Activated gamma-delta T cell treated with anti-CD3 and anti-CD28 coated beads, Interleukin-2, amount 50 U/mL, for 16 hours (primary cell): ENCODE measurements at places on chromosomes 16 and 17.

- no peak for DNase-seq
Observed at GRCh38 chr16:88995746-88996535, 18.9 kb upstream of the CBFA2T3 start.

DNA sequence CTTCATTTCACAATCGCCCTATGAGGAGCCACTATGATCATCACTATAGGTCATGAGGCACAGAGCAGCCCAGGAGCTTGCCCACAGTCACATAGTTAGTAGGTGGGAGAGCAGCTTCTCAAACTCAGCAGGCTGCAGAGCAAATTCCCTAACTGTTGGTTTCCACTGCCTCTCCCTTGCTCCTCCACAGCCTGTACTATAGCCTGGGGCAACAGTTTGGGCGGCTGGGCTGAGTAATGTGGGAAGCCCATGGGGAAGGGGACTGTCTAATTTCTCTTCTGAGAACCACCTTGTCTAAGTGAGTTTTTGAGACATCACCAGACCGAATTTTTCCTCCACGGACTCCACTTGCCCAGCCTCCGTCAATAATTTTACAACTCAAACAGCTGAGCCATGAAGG is 73.4 kb upstream of the GPR139 start:
- DNase-seq: no peak

DNA sequence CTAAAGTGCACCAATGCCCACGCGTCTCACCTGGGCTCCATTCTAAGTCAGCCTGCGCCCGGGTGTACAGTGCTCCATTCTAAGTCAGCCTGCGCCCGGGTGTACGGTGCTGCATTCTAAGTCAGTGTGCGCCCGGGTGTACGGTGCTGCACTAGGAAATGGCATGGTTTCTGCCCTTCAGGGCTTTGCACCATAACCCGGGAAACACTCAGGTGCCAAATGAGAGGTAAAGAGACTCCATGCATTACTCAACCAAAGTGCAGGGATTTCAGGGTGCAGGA is 29.2 kb upstream of the FASN start:
- DNase-seq: no peak

DNA sequence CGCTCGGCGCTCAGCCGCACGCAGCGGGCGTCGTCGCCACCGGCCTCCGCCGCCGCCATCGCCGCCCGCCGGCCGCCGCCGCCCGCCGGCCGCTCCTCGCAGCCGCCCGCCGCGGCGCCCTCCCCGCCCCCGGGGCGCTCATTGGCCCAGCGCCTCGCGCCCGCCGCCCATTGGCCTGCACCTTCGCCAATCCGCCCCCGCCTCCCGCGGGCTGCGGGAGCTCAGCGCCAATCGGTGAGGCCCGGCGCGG is at the start of gene PGP:
Gene PGP, minus strand, starts transcription at position 122 of the 250 bp plus-strand sequence. Its CDS starts 63 bp downstream, at position 59.
- DNase-seq: no peak

- DNase-seq: no peak
Observed at GRCh38 chr16:67459861-67460150, 21.2 kb downstream of the ATP6V0D1 start.

- no peak for DNase-seq
Observed at GRCh38 chr16:64468515-64469090, 653.3 kb downstream of the CDH11 start.

- DNase-seq: peak; percentile 39
Observed at GRCh38 chr17:82583720-82584234, 64.2 kb downstream of the FOXK2 start.

GRCh38 chr16:30748634-30749445 is 615 bp downstream of the PHKG2 start:
- DNase-seq: no peak

DNA sequence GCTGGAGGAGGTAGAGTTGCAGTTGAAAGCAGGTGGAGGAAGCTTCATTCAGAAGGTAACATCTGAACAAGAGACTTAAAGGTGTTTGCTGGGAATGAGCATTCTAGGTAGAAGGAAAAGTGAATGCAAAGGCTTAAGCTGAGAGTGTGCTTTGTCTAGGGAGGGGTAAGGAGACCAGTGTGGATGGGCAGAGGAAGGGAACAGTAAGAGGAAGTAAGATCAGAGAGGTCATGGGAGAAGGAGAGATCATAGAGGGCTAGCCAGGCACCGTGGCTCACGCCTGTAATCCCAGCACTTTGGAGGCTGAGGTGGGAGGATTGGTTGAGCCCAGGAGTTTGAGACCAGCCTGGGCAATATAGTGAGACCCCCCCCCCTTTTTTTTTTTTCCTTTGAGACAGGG is 3.3 kb downstream of the STX4 start:
- no peak for DNase-seq

GRCh38 chr16:64919929-64920607 is 201.8 kb downstream of the CDH11 start:
- DNase-seq: no peak

DNA sequence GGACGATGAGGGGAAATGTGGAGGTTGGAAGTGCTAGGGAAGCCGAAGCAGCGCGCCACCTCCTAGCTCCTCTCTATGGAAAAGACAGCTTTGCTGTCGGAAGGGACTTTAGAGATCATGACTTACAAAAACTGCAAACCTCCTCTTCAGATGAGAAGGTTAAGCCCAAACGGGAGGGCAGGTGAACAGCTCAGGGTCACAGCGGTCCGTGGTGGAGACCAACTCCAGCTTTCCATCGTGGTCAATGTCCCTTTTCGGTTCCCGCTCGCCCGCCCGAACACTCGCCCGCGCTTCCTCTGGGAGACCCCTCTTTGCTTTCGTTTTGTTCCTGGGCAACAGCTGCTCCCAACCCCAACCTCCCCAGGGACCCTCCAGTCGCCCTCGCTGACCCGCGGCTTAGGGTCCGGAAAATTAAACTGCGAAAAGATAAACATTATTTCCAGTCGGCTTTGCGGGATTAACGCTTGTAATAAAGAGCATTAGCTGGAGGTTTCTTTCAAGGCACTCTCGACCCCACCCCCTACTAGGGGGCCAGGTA is 7.7 kb downstream of the IRX6 start:
- no peak for DNase-seq

- DNase-seq: no peak
Observed at GRCh38 chr17:15917438-15918027, 27.4 kb upstream of the ADORA2B start.

GRCh38 chr17:50110591-50111349 is 15.6 kb downstream of the PDK2 start:
- no peak for DNase-seq

GRCh38 chr16:87453326-87453725 is 39.5 kb downstream of the ZCCHC14 start:
- DNase-seq: no peak

DNA sequence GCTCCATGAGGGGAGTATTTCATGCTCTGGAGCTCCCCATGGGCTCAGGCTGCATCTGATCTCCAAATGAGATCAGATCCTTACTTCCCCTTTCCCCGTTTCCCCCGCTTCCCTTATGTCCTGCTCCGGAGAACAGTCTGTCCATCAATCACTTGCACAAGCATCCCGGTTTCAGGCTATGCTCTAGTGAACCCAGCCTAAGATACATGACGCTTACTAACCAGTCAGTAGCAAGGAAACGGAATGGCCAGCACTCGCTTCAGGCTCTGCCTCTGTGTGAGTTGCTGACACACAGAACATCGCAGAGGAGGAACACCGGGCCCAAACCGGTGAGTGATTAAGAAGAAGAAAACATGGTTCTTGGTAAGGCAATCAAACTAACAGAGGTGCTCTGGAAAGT is 9.4 kb upstream of the ATP5MC1 start:
- DNase-seq: no peak

GRCh38 chr17:681738-682529 is 32.7 kb downstream of the VPS53 start:
- no peak for DNase-seq

DNA sequence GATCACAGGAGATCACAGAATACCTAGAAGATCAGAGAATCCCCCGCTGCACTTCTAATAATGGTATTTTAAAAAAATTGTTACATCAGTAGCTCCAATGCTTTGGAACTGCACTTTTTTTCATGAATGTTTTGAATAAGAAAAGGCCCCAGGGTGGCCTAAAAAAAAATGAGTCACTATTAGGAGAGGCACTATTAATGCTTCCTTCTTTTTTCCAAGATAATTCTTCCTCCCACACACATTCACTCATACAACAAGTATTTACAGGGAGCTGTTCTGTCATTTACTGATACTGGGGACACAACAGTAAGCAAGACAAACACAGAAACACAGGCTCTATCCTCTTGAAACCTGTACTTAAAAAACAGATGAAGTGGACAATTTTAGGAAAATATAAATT is 675 bp upstream of the PDZD9 start:
- DNase-seq: no peak

DNA sequence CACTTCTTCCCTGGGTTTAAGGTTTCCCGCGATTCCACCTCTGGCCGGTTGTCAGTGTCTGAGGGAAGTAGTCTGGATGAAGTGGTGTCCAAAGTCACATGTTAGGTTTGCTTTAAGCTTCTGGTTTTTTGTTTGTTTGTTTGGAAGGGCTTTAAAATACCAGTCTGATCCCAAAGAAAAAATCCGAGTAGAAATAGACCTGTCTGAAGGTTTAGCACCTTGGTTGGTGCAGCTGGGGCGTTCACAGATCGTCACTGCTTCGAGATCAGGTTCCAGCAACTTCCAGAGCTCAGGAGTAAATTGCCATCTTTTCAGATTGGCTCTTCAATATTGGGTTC is 567 bp downstream of the TMEM97 start:
- no peak for DNase-seq

- DNase-seq: no peak
Observed at GRCh38 chr16:47928008-47928407, 227.8 kb downstream of the ABCC12 start.

GRCh38 chr16:5001571-5001970 is 32.2 kb downstream of the NAGPA start:
- DNase-seq: no peak

DNA sequence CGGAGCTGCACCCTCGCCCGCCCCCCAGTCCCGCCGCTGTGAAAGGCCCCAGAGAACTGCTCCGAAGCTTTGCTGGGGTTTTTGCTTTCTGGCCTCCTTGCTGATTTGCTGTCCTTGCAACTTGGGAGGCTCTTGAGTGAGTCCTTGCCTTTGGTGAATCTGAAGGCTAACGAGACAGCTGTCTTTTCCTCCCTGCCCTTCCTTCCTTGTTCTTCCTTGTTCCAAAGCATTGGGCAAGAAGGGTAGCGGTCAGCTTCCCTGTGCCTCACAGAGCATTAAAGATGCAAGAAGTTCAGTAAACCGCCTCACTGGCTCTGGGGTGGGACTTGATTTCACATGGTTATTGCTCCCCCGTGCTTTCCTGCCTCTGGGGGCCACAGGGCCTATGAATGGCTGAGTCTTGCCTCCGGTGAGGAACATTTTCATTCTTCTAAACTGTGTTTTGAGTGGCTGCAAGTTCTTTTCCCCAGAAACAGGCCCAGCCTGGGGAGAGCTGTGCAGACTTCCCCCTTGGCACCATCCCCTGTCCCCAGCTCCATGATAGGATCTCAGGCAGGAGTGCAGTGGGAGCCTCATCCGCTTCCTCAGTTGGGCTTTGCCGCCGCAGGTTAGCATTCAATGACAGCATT is 1.4 kb downstream of the YPEL2 start:
- no peak for DNase-seq

DNA sequence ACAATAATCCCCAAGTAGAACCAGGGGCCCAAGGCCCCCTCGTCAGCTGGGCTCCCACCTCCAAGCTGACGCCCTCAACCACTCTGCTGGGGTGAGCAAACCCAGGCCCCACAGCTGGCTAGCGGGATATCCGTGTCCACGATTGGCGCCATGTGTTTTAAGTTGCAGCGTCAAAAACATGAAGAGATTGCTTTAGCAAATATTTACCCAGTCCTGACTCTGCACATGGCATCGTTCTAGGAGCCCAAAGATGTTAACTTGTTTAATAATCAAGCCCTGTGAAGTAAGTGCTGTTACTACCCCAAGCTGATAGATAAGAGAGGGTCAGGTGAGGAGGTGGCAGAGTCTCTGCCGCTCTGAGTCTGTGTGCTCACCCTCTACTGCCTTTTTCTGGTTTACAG is 344 bp upstream of the SEPTIN12 start:
- no peak for DNase-seq

DNA sequence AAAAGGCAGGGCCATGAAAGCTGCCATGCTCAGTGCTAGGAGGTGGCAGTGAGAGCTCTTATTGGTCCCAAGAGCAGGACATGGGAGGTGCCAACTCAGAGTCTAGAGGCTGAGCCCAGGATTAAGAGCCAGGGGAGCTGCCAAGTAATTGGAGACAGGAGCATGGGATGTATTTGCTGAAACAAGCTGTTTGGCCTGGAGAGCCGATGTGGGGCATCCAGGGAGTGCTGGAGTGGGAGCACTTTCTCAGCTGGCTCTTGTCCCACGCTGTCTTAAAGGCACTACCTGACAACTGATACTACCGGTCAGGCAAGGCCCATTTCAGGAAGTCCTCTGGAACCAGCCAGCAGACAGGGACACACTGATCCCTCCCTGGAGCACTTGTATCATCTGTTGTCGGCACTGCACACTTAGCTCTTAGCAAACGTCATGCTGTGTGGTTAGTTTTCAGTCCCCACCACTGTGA is 19.3 kb downstream of the ANKFN1 start:
- DNase-seq: no peak

- DNase-seq: no peak
Observed at GRCh38 chr16:78464833-78465232, 365.4 kb downstream of the WWOX start.

DNA sequence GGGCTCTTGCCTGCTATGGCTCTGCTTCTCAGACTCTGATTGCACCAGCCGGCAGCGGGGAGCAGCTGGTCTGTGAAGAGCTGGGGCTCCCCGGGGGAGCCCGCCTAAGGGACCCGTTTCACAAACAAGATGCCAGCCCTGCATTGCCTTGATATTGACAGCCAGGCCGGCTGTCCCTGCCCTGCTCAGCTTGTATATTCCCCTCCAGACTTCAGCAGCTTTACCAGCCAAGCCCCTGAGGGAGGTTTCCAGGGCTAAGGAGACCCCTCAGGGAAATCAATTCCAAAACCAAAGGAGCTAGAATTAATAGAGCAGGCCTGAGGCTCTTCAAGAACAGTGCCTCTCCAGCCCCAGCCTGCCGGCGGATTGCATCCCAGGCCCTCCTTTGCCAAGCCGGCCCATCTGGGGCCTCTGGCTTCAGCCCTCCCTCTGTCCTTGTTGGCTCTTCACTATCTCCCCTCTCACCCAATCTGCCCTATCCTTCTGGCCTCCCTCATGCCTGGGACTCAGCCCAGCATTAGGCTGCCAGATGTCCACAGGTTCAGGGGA is 5.7 kb downstream of the CALB2 start:
- no peak for DNase-seq
